Stimulated activated CD8-positive, alpha-beta memory T cell treated with anti-CD3 and anti-CD28 coated beads, Interleukin-7, amount 100 ng/mL, for 1 hour (primary cell): ENCODE measurements at places on chromosomes 7 and 10.

GRCh38 chr7:6636741-6637543 lies at the start of gene ZNF316:
Gene ZNF316 (plus strand): TSS chr7:6637318. CDS start chr7:6642410, 5,092 bp downstream.
- peak; percentile 32 for DNase-seq

GRCh38 chr7:131007439-131008330 lies 273.7 kb upstream of the KLF14 start:
- no peak for DNase-seq

- no peak for DNase-seq
Observed at GRCh38 chr10:7787150-7787856, 490 bp downstream of the KIN start.

DNA sequence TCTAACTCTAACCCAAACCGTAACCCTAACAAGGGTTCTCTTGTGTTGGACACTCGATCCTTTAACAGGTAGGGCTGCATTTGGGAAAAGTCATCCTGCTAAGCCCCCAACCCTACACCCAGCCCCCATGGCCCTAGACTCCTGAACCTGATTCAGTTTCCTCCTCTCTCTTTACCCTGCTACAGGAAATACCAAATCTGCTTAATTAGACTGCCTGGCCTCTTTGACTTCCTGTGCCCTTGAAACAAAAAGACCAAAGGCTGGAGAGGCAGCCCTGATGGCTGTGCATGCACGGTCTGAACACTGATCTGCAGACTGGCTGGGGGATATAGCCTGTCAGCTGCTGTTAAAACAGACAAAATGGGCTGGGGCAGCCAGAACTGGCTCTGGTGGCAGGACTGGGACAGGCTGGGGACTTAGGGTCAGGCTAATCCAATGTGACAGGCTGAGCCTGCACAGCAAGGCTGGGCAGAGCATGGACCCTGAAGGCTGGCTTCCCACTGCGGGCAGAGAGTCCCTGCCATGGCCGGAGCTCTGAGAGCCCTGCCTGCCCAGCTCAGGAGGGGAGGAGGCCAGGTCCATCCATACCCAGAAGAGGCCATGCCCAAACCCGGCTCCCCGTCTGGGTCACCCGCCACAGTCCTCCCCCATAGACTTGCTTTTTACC lies 51.0 kb upstream of the MSMB start:
- no peak for DNase-seq

- no peak for DNase-seq
Observed at GRCh38 chr7:144818511-144818910, 17.3 kb downstream of the TPK1 start.

DNA sequence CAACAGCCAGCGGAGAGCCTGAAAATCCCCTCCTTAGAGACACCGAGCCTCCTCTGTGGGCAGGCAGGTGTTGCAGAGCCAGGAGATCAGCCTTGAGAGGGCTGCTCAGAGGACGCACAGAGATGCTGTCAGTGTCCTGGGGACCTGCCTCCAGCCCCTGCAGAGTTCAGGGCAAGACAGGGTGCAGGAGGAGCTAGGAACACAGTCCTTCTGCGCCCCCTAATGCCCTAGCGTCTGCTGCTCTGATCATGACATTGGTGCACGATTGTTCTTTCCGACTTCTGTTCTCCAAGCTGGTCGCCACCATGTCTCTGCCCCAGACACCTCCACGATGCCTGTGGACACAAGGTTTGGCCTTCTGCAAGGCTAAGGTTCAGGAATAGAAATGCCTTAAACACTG lies 613.7 kb upstream of the MKI67 start:
- no peak for DNase-seq

- DNase-seq = no peak
Observed at GRCh38 chr7:30365621-30366020, 81.2 kb downstream of the ZNRF2 start.

- no peak for DNase-seq
Observed at GRCh38 chr7:82805527-82805960, 357.1 kb downstream of the PCLO start.

- no peak for DNase-seq
Observed at GRCh38 chr7:90536449-90536848, 59.7 kb upstream of the CDK14 start.

- DNase-seq = no peak
Observed at GRCh38 chr7:81605493-81605892, 164.4 kb downstream of the HGF start.

DNA sequence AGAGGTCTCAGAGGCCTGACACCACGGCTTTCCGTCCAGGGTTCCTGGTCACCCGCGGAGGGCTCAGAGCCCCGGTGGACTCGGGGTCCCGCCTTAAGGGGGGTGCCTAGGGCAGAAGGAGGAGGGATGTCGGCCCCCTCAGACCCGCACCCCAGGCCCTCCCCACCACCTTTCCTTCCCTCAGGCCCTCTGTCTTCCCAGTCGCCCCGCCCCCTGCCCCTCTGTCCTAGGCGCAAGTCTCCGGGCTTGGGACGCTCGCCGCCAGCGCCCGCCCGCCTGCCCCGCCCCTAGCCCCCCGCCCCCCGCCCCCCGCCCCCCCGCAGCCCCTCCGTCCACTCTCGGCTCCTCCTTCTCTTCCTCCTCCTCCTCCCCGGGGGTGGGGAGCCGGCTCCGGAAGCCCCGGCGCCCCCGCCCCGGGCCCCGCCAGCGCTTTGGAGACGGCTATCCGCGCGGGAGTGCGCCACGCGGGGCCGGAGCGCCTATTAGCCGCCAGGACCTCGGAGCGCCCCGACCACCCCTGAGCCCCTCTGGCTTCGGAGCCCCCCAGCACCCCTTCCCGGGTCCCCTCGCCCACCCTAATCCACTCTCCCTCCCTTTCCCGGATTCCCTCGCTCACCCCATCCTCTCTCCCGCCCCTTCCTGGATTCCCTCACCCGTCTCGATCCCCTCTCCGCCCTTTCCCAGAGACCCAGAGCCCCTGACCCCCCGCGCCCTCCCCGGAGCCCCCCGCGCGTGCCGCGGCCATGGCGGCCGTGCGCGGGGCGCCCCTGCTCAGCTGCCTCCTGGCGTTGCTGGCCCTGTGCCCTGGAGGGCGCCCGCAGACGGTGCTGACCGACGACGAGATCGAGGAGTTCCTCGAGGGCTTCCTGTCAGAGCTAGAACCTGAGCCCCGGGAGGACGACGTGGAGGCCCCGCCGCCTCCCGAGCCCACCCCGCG lies at the start of gene AEBP1:
AEBP1 (plus strand) TSS at position 423 of the 937 bp plus-strand sequence; CDS start at position 744, 321 bp downstream.
- DNase-seq = no peak

GRCh38 chr10:60570272-60570865 lies 180.7 kb upstream of the ANK3 start:
- DNase-seq = no peak

GRCh38 chr7:138890499-138891445 lies 90.4 kb downstream of the KIAA1549 start:
- no peak for DNase-seq

DNA sequence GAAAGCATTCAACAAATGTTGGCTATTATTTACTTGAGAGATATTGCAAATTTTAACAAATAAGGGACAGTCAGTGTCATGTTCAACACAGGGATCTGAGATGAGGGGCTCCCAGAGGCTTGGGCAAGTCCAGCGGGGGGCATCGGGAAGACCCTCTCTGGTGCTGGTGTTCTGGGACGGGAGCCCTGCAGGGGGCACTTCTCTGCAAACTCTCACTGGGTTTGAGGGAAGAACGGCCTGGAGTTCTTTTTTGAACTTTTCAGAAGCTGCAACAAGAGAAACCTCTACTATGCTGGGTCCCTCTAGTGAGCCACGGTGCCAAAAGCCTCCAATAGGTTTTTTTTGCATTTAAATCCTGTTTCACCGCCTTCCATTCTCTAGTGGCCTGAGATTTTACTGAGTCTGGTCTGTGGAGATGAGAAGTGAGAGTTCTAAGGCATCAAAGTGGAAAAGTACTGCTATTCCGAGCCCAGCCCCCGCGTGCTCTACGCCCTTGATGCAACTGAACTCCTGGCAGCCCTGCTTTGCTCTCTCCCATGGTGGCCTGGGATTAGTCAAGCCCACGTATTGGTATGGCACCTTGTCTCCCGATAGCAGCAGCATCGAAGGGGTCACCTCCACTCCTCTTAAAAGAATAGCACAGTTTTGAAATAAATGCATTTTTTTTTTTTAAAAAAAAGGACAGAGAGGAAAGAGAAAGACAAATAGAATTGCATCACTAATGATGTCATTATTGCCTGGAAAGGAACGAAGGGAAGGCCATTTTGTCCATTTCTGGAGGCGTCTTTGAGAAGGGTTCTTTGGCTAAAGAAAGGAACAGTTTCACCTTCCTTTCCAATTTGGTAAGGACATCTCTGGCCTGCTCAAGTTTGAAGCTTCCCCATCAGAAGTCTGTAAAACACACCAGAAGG lies 43.5 kb downstream of the CLEC2L start:
- no peak for DNase-seq

- no peak for DNase-seq
Observed at GRCh38 chr7:143882020-143882603, 19.9 kb downstream of the TCAF1 start.

DNA sequence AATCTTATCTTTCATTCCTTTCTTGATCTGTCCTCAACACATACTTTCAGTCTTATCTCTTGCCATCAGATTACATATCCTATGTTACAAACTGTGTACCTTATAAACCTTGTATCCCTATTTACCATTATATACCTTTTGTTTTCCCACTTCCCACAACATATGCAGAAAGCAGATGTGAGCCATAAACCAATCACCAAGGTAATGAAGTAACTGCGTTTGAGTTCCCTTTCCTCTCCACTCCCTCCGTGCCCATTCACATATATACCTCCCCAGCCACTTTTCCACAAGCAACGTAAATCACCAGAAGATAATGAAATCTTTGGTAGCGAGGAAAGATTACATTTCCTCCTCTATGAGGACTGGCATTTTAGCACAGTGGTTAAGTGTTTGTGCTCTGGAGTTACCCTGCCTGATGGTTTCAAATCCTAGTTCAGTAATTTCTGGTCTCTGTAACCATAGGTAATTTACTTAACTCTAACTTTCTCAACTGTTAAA lies 55.5 kb upstream of the PHF14 start:
- DNase-seq = no peak

GRCh38 chr10:8379906-8380832 lies 325.7 kb downstream of the GATA3 start:
- DNase-seq = no peak

DNA sequence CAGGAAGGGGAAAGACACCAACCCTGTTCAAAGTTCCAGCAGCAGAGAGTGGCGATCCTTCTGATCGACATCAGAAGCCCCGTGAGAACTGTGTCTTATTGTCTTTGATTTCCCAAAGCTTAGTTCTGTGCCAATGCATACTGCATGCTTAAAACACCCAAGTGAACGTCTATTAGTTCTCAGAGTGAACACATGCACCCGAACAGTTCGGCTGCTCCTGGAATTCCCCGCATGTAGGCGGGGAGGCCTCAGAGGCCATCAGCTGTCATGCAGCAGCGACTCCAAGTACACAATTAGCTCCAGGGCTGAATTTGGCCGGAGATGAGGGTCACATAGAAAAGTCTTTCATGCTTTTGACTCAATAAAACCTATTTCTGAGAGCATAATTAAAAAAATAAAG lies 276.9 kb downstream of the ZMYND11 start:
- no peak for DNase-seq

GRCh38 chr10:62636825-62637248 lies 167.7 kb upstream of the ADO start:
- no peak for DNase-seq

GRCh38 chr7:70975754-70976153 lies 156.2 kb upstream of the GALNT17 start:
- no peak for DNase-seq

DNA sequence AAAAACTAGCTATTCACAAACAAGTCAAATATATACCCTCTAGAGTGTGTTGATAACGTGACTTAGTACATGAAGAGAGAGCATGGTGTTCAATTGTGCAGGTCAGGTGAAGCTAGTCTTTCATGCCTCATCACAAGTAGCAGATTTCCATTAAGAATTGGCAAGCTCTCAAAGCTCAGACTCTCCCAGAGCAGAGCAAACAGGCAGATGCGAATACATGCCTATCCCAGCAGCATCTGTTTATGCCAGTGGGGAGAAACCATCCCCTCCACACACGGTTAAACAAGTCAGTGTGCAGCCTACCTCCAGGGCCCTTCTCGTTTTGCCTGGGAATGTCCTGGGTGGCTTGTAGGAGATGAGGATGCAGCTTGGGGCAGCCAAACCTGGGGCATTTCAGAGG lies 532.5 kb upstream of the C7orf33 start:
- no peak for DNase-seq

GRCh38 chr7:47757921-47758411 lies 176.1 kb upstream of the TNS3 start:
- no peak for DNase-seq

- no peak for DNase-seq
Observed at GRCh38 chr10:125775491-125776106, at the start of gene MMP21. Gene MMP21 (minus strand): TSS chr10:125775821. CDS start chr10:125775821, 0 bp downstream.

DNA sequence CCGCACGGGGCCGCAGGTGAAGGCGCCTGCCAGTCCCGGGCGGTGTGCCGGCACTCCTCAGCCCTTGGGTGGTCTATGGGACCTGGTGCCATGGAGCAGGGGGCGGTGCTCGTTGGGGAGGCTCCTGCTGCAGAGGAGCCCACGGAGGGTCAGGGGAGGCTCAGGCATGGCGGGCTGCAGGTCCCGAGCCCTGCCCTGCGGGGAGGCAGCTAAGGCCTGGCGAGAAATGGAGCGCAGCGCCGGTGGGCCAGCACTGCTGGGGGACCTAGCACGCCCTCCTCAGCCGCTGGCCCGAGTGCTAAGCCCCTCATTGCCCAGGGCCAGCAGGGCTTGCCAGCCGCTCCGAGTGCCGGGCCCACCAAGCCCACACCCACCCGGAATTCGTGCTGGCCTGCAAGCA lies 18.9 kb downstream of the AKR1E2 start:
- DNase-seq = no peak

GRCh38 chr7:18119985-18120384 lies 92.3 kb upstream of the PRPS1L1 start:
- no peak for DNase-seq

DNA sequence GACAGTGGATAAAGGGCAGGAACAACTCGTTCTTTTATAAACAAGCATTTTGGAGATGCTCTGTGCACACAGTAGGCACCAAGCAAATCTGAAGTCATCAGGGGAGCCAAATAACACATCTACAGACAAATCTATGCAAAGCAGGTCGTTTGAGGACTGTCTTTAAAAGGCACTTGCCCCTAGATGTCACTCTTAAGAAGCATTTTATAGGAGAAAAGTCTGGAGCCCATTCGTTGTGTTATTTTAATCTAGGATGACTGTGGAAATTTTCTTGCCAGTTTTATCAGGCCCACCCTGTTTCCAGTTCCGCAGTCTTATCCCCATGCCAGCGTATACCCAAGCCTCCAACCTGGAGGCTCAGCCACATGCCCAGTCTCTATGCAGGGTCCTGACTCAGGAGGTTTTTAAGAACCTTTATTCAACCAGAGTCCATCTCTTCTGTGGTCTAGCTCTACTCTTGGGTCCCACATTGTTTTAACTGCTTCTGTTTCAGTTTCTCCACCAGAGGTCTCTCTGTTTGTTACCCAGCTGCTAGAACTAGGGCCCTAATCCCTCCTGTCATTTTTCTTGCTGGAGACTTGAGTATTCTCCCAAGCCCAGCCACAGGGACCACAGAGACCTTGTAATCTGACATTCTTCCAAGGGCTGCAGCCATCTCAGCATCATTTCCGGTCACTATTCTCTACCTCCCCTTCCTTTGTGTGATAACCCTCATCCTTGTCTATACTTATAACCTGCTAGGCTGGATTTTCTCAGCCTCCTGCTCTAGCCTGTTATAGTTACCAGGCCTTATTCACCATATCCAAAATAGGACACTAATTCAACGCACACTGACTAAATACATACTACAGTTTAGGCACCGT lies 26.7 kb downstream of the PIK3CG start:
- no peak for DNase-seq
